ENCODE measurements at places on chromosomes 7 and 10. TPM values are rescaled to one million over a fixed set of nuclear protein-coding genes. Genes with fewer than 3 reads are reported as not detected.

DNA sequence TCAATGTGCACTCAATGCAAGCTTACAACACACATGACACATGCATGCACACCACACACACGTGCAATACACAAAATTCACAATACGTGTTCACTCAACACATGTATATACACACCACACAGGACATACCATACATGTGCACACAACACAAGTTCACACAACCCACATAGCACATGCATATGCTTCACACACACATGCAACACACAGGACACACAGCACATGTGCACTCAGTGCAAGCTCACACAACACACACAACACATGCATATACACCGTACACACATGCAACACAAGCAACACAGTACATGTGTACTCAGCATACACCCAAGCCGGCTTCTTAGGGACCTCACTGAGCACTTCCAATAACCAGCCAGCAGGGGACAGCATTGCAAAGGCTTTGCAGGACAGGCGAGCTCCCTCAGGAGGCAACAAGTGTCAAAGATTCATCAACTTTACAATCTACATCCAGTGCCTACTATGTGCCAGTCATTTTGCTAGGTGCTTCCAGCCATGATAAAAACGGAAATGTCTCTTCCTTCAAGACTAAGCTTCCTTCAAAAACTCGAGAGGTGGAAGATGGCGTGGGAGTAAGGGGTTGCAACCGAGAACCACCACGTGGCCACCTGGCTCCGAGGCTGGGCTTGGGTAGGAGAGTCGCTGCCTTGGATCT lies 61.1 kb downstream of the JCAD start:
- DNase-seq, result peak; percentile 76

GRCh38 chr10:88154596-88155250 lies 291.3 kb downstream of the PTEN start:
- no peak for DNase-seq

- DNase-seq, result peak; percentile 85
Observed at GRCh38 chr7:130896898-130897514, 163.0 kb upstream of the KLF14 start.

GRCh38 chr10:54057357-54057756 lies 743.7 kb downstream of the PCDH15 start:
- no peak for DNase-seq

DNA sequence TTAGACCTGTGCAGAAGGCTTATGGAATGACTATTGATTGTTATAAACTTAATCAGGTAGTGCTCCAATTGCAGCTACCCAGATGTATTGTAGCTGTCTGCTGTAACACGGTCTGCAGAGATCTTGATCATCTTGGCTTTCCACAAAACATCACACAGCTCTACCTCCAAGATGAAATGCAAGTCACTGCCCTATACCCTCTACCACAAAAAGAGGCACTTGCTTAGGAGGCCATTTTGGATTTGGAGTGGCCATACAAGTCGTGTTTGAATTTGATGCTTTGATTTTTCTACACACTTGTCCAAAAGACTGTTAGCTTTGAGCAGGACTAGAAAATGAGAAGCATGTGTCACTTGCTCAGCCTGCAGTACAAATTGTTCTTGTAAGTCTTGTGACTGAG lies 377.2 kb downstream of the TNS3 start:
- no peak for DNase-seq

PRKG1 gene
- total RNA-seq, result 0.81 TPM

DNA sequence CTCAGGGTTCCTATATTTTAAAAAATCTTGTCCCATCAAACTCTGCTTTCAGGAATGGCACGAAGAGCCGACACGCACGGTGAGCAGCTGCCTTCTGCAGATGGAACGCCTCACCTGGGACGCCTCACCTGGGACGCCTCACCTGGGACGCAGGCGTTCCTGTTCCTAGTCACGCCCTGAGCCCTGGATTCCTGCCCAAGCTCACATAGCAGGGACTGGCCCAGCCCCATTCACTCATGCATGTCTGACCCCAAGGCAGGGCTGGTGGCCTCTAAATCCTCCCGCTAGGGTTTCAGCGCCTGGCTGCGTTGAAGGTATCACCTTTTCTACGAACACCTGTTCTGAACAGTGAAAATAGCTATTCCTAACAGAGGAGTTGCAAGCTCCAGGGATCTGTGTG lies 49.8 kb downstream of the CARD11 start:
- DNase-seq, result no peak

DNA sequence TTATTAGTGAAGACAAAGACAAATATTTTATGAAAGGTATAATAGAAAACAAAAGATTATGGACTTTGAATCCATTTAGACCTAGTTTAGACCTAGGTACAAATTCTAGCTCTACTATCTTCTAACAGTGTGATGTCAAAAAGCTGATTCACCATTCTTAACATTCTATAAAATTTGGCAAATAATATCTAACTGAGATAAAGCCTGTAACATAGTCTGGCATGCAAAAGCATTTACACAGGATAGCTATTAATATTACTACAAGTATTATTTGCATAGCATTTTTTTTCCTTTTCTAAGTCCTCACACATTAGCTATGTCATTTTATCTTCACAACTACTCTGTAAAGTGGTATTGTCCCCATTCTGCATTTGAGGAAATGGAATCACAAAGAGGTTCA lies 179.6 kb upstream of the LRRTM3 start:
- no peak for DNase-seq

DNA sequence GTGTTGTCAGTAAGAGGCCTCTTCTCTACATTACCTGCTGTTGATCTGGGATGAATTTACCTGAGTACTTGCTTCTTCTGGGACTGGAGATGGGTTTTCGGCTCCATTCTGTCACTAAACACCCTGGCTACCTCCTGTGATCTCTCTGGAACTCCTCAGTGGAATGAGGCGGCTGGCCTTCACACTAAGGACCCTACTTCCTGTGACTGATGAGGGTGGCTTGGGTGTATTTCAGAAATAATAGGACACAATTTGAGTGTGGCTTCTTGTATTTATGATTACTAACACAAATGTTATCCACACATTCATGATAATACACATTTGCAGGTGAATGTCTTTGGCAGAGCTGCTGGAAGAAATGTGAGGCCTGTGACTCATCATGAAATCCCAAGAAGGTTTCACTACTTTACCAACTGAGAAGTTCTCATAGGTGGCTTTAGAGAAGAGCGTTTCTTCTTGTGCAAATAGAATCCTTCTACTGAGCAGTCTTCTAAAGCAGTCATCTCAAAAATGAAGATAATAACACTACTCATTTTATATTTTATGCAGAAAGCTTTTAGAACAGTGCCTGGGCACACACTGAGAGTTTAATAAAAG lies 21.3 kb upstream of the EVX1 start:
- DNase-seq, result no peak

DNA sequence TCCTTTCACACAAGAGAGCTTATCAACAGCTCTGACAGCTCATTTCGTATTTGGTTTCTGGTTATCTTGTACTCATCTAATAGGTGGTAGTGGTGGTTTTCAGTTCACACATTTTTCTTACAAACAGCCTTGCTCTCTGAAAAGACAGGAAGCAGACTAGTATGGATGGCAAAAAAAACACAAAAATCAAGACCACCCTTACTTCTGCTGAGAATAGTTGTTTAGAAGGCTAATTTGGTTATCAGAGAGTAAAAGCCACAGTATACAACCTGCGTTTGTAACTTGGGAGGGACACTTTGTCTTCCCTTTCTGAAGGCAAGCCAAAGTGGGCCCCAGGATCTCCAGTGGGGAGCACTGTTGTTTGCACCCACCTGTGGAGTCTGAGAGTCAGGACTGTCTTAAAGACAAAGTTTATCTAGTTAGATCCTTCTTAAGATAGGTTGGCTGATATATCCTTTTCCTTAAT lies 68.0 kb downstream of the PIP4K2A start:
- no peak for DNase-seq

GRCh38 chr7:100691676-100692577 lies 2.1 kb downstream of the GIGYF1 start:
- peak; percentile 66 for DNase-seq

DNA sequence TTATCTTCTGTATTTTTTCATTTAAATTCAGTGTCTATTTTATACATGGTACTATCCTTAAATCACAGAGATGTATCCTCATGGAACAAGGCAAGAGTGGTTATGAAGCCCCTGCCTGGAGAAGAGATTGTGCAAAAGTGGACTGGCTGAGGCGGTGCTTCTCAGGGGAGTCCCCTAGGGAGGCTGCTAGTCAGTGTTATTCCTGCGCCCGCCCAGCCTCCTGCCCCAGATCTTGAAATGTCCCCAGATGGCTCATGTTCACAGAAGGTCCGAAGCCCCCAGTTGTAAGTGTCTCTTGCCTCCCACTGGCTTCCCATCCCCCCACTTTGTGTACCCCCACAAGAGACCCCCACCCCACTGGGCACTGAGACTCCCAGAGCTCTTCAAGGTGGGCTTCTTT lies 366.9 kb downstream of the TNS3 start:
- DNase-seq, result no peak

DNA sequence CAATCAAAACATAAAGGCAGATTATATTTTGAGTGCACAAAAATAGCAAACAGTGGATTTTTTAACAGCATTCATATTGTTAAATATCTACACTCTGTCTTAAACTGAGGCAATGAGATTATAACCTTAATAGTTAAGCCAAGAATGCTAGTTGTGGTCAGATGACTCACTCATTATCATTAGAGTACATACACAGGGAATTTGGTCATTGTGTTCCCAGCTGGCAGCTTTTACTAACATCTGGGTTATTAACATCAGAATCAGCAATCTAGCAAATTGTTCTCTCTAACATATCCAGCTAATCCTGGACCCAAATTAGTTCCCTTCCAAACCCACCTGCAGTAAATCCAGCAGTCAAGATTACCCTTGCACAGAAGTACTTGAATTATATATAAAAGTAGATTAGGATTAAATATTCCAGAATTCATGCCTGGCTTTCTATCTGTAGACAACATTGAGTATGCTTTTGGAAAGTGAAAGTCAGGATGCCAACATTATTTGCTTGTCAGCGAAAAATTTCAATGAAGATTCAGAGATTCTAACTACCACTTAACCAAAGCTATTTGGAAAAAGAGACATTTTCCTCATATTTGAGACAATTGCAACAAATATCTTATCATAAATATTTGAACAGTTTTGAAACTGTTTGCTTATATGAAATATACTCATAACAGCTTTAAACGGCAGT lies 1035.6 kb upstream of the PHF14 start:
- DNase-seq, result no peak

DNA sequence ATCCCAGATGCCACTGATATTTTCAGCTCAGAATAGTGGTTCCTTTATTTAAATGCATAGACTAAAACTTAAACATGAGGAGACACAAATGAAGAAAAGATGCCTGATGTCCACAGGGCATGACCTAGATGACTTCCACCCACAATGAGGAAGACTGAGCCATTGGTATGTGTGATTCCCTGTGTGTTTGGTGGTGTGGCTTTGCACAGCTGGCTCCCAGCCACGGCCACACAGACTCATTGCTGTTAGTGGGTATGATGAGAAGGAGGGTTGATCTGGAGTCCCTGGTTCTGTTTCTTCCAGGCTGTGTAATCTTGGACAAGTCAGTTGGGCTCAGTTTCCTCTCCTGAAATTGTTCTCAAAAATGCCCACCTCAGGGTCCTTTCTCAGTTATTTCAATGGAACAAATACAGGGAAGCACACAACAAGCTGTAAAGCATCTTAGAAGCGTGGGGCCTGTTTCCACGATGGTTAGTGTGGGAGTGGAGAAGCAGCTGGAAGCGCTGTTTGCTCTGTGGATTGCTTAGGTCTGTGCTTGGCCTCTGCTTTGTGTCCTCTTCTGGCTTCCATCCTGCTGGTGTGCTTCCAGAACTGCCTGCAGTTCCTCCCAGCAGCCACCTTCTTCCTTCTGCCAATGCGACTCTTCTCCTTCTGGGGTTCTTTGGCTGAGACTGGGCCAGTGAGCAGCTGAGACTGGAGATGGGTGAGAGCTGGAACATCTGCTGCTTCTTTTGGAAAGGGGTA lies 303.7 kb downstream of the BMPER start:
- DNase-seq, result no peak

GRCh38 chr10:48500771-48501170 lies 104.1 kb downstream of the ARHGAP22 start:
- no peak for DNase-seq

GSTO2 gene
- total RNA-seq, result 86.5 TPM

GPAM gene
- total RNA-seq, result 15.8 TPM

PNLIPRP3 gene
- not detected for total RNA-seq

FFAR4 gene
- not detected for total RNA-seq

GRCh38 chr7:134464496-134464895 lies 5.6 kb upstream of the AKR1B1 start:
- DNase-seq, result no peak

DNA sequence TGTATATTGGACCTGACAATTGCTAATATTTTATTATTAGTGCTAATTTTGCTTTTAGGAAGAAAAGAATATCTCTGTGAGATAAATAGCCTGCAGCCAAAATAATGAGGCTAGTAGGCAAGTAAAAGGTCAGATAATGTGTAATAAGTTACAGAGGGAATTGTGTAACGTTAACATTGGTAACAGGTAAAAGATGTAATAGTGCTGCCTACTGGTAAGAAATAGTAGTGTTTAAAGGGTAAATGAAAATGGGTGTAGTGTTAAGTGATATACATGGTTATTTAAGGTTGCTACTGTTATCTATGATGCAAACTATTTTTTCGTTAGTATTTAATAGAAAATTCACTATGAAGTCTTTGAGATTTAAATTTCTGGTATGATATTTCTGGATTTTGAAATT lies 9.2 kb upstream of the FOXP2 start:
- DNase-seq, result peak; percentile 22

- no peak for DNase-seq
Observed at GRCh38 chr7:121433775-121434174, 37.7 kb upstream of the FAM3C start.

- DNase-seq, result no peak
Observed at GRCh38 chr7:132075515-132075914, 500.8 kb downstream of the PLXNA4 start.

ERVW-1 gene
- total RNA-seq, result not detected

DNA sequence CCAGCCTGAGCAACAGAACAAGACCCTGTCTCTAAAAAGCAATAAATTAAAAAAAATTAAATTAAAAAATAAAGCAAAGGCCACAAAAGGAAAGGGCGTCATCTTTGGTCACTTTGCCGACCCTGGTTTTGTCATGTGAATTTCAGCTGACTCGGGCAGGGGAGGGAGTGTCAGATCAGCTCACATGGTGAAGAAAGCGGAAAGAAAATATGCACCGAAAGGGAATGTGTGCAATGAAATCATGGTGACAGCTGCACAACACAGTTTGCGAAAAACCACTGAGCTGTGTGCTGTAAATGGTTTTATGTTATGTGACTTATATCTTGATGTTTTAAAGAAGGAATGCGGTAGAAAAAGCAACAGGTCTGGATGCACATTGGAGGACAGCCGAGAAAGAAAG lies 39.8 kb downstream of the RCC1L start:
- DNase-seq, result no peak

FAM24B gene
- total RNA-seq, result 36.3 TPM
